A549 treated with DMSO at 1 μM for 4 hours (cell line): ENCODE measurements at places on chromosomes 4 and X. TPM values are rescaled to one million over a fixed set of nuclear protein-coding genes. Genes with fewer than 3 reads are reported as not detected.

Gene PRKG2
- 0.72 to 1.8 TPM (median 0.85 TPM) in 5 replicates for total RNA-seq

Gene ADAM29
- not detected in 5 replicates for total RNA-seq

Gene OPRPN
- total RNA-seq: not detected in 5 replicates

Gene FDCSP
- total RNA-seq: not detected in 5 replicates

Gene RAB33A
- total RNA-seq: 0.21 to 0.57 TPM (median 0.25 TPM) in 4 of 5 replicates, not detected in the other

Gene TMSB15C
- 0.09 to 0.31 TPM (median 0.16 TPM) in 4 of 5 replicates, not detected in the other for total RNA-seq

Gene CXCL10
- total RNA-seq: 0.14 to 0.18 TPM (median 0.17 TPM) in 4 of 5 replicates, not detected in the other

Gene GATA1
- not detected in 5 replicates for total RNA-seq

Gene UGT2B11
- total RNA-seq: 0.08 to 0.14 TPM (median 0.10 TPM) in 5 replicates

Gene FNIP2
- 3.8 to 6.1 TPM (median 4.3 TPM) in 5 replicates for total RNA-seq

Gene SMIM31
- total RNA-seq: 0.02 to 0.11 TPM (median 0.07 TPM) in 3 of 5 replicates, not detected in the others

Gene ADH1C
- total RNA-seq: not detected in 5 replicates

Gene USP17L19
- not detected in 5 replicates for total RNA-seq

Gene GLRA2
- not detected in 5 replicates for total RNA-seq

Gene SPATA18
- 4.3 to 5.3 TPM (median 4.8 TPM) in 5 replicates for total RNA-seq

Gene CDKL2
- total RNA-seq: 0.45 to 0.86 TPM (median 0.64 TPM) in 5 replicates

Gene TRAPPC11
- total RNA-seq: 9.6 to 11.9 TPM (median 11.4 TPM) in 5 replicates

Gene GABRA4
- not detected in 5 replicates for total RNA-seq

Gene NUDT11
- total RNA-seq: 2.9 to 4.2 TPM (median 3.5 TPM) in 5 replicates

Gene AFM
- total RNA-seq: not detected in 5 replicates

Gene BTC
- total RNA-seq: 0.76 to 1.8 TPM (median 1.2 TPM) in 5 replicates

Gene TEC
- 1.3 to 1.7 TPM (median 1.6 TPM) in 5 replicates for total RNA-seq

Gene TMEM156
- 19.5 to 27.1 TPM (median 23.1 TPM) in 5 replicates for total RNA-seq

Gene TCEAL5
- not detected in 5 replicates for total RNA-seq

Gene ZCCHC13
- total RNA-seq: not detected in 5 replicates

Gene UGT8
- total RNA-seq: 0.09 to 0.14 TPM (median 0.10 TPM) in 5 replicates

Gene TRIM61
- total RNA-seq: not detected in 5 replicates

Gene PPP1R3F
- 2.2 to 3.7 TPM (median 2.6 TPM) in 5 replicates for total RNA-seq

Gene EPHA5
- 0.38 to 0.63 TPM (median 0.51 TPM) in 5 replicates for total RNA-seq

Gene LRCH2
- total RNA-seq: 0.01 to 0.05 TPM in 2 of 5 replicates, not detected in the others

Gene C4orf46
- total RNA-seq: 8.2 to 10.4 TPM (median 9.8 TPM) in 5 replicates

Gene PLS3
- total RNA-seq: 191 to 237 TPM (median 227 TPM) in 5 replicates

Gene MTMR8
- total RNA-seq: 0.45 to 0.92 TPM (median 0.50 TPM) in 5 replicates

Gene GPRASP2
- total RNA-seq: 4.7 to 7.3 TPM (median 5.6 TPM) in 5 replicates

Gene HPGDS
- total RNA-seq: not detected in 5 replicates

Gene NAP1L2
- total RNA-seq: 1.2 to 1.8 TPM (median 1.3 TPM) in 5 replicates

Gene L1CAM
- 21.2 to 25.8 TPM (median 21.8 TPM) in 5 replicates for total RNA-seq

Gene RBMXL3
- total RNA-seq: not detected in 5 replicates

Gene TLL1
- total RNA-seq: 0.06 to 0.14 TPM (median 0.12 TPM) in 5 replicates

Gene ADH7
- not detected in 5 replicates for total RNA-seq

Gene PRPS2
- total RNA-seq: 33.7 to 49.2 TPM (median 45.7 TPM) in 5 replicates

Gene XAGE1A
- total RNA-seq: 16.0 to 35.5 TPM (median 20.7 TPM) in 4 of 5 replicates, not detected in the other

Gene XAGE2
- not detected in 5 replicates for total RNA-seq
